Colonic mucosa (tissue), 4 donors: ENCODE measurements at places on chromosomes 7 and 10. TPM values are rescaled to one million over a fixed set of nuclear protein-coding genes. Genes with fewer than 3 reads are reported as not detected.
A peak's percentile ranks its signal among the peaks of the same experiment; 100 is the strongest.

AGMO gene
- total RNA-seq, result 0.47 TPM

DNA sequence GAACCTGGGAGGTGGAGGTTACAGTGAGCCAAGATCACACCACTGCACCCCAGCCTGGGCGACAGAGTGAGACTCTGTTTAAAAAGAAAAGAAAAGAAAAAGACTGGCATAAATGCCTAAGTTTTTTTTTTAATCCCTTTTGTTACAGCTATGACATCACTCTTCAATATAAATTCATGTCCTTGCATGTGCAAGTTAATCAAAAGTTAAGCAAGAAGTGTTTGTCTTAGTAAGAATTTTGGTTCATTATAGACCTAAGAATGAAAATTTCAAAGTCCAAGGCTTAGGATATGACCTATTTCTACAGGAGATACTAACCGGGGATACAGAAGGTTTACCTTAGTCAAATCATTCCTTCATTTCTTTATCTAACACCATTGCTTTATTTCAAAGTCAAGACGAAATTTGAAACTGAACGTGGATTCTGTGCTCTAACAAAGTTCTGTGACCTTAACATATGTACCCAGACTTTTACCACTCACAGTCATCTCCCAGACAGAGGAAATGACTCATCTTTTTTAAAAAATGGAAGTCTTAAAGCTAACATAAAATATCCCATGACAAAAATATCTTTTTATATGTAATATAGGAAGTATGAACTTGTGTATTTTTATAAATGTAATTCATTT lies 29.3 kb upstream of the ITGB8 start:
- H3K27ac ChIP-seq, result no peak overlapping the region
- no peaks in the 10 kb centered on the region for H3K27me3 ChIP-seq
- H3K36me3 ChIP-seq, result no peaks in the 10 kb centered on the region
- DNase-seq, result no peak
- H3K4me3 ChIP-seq, result no peak overlapping the region

- no peak for DNase-seq
- no peak overlapping the region for H3K4me3 ChIP-seq
- no peaks in the 10 kb centered on the region for H3K27me3 ChIP-seq
- H3K36me3 ChIP-seq, result no peaks in the 10 kb centered on the region
- no peak overlapping the region for H3K27ac ChIP-seq
- H3K4me1 ChIP-seq, result no peaks in the 10 kb centered on the region
These were observed 140.2 kb upstream of the AHR start for GRCh38 chr7:17158261-17158660.

- no peak overlapping the region for H3K27ac ChIP-seq
- H3K4me3 ChIP-seq, result no peak overlapping the region
- no peak for DNase-seq
- no peaks in the 10 kb centered on the region for H3K4me1 ChIP-seq
- no peaks in the 10 kb centered on the region for H3K27me3 ChIP-seq
These were observed 257.2 kb upstream of the CTBP2 start for GRCh38 chr10:125417605-125418004.

DNA sequence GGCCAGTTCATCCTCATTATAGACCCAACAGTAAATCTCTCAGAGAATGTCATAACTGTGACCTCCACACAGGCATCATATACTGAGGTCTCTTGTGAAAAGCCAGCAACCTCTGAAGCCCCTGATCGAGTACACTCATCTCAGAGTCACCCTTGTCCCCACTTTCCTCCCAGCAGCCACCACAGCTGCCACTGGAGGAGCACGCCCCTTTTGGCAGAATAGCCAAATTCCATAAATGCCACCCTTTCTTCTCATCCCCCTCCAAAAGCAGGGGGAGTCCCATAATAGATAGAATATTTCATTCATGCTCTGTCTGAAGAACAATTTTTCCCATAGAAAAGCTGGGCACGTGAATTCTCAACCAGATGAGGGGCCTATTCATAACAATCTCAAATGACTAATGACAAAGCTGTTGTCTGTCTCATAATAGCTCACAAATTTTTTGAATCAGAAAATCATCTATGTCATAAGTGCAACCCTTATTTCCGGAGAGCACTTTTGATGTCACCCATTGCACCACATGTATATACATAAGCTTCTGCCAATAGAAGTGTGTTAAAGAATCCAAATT lies 47.4 kb downstream of the SGMS1 start:
- H3K27me3 ChIP-seq, result no peaks in the 10 kb centered on the region
- no peaks in the 10 kb centered on the region for H3K36me3 ChIP-seq
- H3K27ac ChIP-seq, result no peak overlapping the region
- H3K4me3 ChIP-seq, result no peak overlapping the region

DNA sequence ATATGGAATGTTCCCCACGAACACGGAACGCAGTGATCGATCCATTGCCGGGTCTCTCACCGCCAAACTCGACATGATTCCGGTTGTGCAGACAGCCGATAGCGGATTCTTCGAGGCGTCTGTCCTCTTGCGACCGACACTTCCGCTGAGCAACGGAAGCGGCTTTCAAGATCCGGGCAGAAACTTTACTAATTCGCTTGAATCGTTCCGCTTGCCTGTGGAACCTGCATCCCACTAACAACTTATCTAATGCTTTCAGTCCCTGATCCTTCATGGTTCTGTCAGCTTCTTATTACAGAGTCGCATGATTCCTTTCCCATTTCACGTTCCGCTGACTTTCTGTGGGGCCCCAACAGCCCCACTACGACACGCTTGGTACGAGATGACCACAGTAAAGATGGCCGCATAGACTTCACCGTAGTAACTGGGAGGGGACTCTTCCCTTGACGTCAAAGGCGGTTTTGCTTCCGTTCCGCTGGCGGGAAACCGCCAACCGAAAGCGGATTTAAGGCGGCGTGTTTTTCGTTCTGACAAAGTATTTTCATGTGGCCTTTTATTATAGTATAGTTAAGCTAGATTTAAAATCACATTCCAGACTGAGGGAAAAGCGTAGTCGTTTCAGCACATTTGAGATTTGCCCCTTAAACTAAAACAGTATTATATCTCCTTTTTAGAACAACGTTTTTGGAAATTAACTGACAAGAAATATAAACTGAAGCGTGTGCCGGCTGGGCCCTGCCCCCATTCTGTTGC lies at the start of gene CSTF2T:
Gene CSTF2T (minus strand): TSS at position 121 of the 753 bp plus-strand sequence. CDS start 46 bp downstream, at position 75.
- peaks cover 7% of the 10 kb centered on the region for H3K4me1 ChIP-seq
- H3K27ac ChIP-seq, result peak within 1 kb of the TSS; percentile 79
- DNase-seq, result peak; percentile 94
- H3K27me3 ChIP-seq, result no peaks in the 10 kb centered on the region

DNA sequence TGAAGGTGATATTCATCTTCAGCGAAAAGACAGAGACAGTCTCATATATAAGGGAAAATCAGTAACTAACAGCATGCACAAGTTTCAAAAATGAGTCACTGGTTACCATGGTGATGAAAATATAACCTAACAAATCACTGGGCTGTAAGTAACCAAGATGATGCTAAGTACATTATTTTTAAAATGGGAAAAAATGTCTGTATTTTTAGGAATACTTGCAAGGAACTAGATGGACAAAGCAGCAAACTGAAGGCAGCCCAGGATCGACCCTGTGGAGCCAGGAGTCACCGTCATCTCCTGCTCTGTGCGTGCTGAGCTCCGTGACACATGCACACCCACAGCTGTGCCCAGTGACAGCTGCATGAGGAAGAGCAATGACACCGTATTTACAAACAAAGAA lies 137.3 kb downstream of the ELMO1 start:
- no peaks in the 10 kb centered on the region for H3K36me3 ChIP-seq
- no peak for DNase-seq
- no peaks in the 10 kb centered on the region for H3K4me1 ChIP-seq
- no peak overlapping the region for H3K4me3 ChIP-seq

OR9A2 gene
- not detected for total RNA-seq

DNA sequence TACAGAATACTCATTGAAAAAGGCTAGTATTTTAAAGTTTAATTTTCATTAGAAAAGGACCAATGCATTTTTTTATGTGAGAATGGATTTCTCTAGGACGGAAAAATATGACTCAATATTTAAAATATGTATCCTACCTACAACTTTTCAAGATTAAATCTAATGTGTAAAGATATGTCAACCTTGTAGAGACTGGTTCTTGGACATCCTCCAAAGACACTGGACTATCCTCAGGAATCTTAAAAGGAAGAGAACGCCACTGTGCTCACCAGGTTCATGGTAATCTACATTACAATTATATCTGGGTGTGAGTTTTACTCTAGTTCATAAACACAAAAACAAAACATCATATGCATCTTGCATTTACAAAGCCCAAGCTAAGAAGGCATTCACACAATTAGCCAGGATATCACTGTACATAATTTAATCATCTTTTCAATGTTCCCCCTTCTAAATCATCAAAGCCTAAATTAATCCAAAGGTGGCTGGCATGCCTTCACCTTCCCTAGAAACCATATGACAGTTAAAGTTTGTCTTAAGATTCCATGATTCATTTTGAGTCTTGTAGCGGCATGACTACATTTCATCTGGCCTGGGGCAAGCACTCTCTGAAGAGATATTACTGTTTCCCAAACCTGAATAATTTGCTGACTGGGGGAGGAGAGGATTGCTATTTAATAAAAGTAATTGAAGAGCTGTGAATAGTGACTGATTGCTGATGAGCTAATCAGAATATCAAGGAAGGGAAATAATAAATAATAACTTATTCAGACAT lies 12.0 kb downstream of the SGCE start:
- no peak overlapping the region for H3K4me3 ChIP-seq
- no peaks in the 10 kb centered on the region for H3K4me1 ChIP-seq
- no peaks in the 10 kb centered on the region for H3K27me3 ChIP-seq
- no peak overlapping the region for H3K27ac ChIP-seq
- H3K36me3 ChIP-seq, result no peaks in the 10 kb centered on the region

GRCh38 chr10:31549896-31550295 lies 230.9 kb downstream of the ZEB1 start:
- H3K4me3 ChIP-seq, result no peak overlapping the region
- H3K36me3 ChIP-seq, result no peaks in the 10 kb centered on the region
- H3K27ac ChIP-seq, result no peak overlapping the region
- H3K4me1 ChIP-seq, result no peaks in the 10 kb centered on the region
- no peaks in the 10 kb centered on the region for H3K27me3 ChIP-seq
- DNase-seq, result no peak

GRCh38 chr7:141593134-141593533 lies 41.9 kb downstream of the AGK start:
- H3K4me3 ChIP-seq, result no peak overlapping the region
- no peak for DNase-seq
- H3K27ac ChIP-seq, result no peak overlapping the region
- H3K4me1 ChIP-seq, result no peaks in the 10 kb centered on the region
- no peaks in the 10 kb centered on the region for H3K27me3 ChIP-seq
- H3K36me3 ChIP-seq, result no peaks in the 10 kb centered on the region

CCDC136 gene
- 5.8 TPM for total RNA-seq

- H3K4me3 ChIP-seq, result no peak overlapping the region
- no peaks in the 10 kb centered on the region for H3K36me3 ChIP-seq
- H3K27me3 ChIP-seq, result no peaks in the 10 kb centered on the region
- no peak for DNase-seq
These were observed 126.2 kb upstream of the LRRN3 start for GRCh38 chr7:110964775-110965174.
